ENCODE measurements at places on chromosomes 13 and 19.
A peak's percentile ranks its signal among the peaks of the same experiment; 100 is the strongest.

GRCh38 chr13:81275666-81276258, 934.8 kb upstream of the SPRY2 start:
- no peaks in the 10 kb centered on the region for H3K27me3 ChIP-seq
- no peaks in the 10 kb centered on the region for H3K36me3 ChIP-seq
- no peak overlapping the region for H3K4me3 ChIP-seq
- peak; percentile 68 for DNase-seq

- no peaks in the 10 kb centered on the region for H3K4me1 ChIP-seq
- no peaks in the 10 kb centered on the region for H3K27me3 ChIP-seq
- no peaks in the 10 kb centered on the region for H3K36me3 ChIP-seq
- DNase-seq, result no peak
- no peak overlapping the region for H3K4me3 ChIP-seq
- no peak overlapping the region for H3K27ac ChIP-seq
Observed at GRCh38 chr19:18975869-18976268, 34.9 kb upstream of the HOMER3 start.

DNA sequence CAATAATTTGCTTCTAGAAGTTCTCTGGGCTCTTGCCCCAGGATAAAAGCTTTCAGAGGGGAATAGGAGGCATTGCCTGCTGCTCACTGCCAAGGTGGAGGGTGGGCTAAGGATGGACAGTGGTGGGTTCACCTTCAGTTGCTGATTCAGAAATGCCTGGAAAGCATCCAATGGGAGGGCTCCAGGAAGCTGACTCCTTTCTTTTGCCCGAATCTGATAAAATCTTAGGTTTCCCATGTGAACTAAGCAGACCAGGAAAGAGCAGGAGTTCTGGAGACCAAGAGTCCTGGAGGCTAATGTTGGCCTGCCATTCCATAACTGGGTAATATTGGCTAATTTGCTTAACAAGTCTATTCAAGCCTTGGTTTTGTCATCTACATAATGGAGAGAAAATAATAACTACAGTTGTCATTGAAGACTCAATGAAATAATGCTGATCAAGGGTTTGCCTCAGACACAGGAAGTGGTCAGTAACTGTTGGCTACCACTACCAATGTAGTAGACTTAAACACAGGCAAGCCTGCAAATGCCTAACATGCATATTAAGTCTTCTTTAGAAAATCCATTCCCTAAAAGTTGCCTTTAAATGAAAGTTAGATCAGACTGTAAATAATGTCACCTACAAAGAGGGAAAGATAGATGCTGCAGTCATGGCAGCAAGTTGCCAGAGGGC, 528.4 kb upstream of the NBEA start:
- H3K27me3 ChIP-seq, result no peaks in the 10 kb centered on the region
- no peak overlapping the region for H3K27ac ChIP-seq
- no peaks in the 10 kb centered on the region for H3K36me3 ChIP-seq
- H3K4me3 ChIP-seq, result no peak overlapping the region
- DNase-seq, result no peak
- H3K4me1 ChIP-seq, result no peaks in the 10 kb centered on the region

- H3K27me3 ChIP-seq, result no peaks in the 10 kb centered on the region
- H3K4me3 ChIP-seq, result no peak overlapping the region
- H3K4me1 ChIP-seq, result no peaks in the 10 kb centered on the region
- H3K36me3 ChIP-seq, result no peaks in the 10 kb centered on the region
- no peak for DNase-seq
- no peak overlapping the region for H3K27ac ChIP-seq
Observed at GRCh38 chr13:69292789-69293425, 814.7 kb upstream of the ATXN8OS start.

GRCh38 chr19:14502334-14503092, 6.6 kb upstream of the GIPC1 start:
- H3K4me1 ChIP-seq, result peaks cover under 1% of the 10 kb centered on the region
- H3K27me3 ChIP-seq, result no peaks in the 10 kb centered on the region
- no peak overlapping the region for H3K4me3 ChIP-seq
- H3K36me3 ChIP-seq, result no peaks in the 10 kb centered on the region
- H3K27ac ChIP-seq, result no peak overlapping the region

- no peak for DNase-seq
- H3K27me3 ChIP-seq, result no peaks in the 10 kb centered on the region
- no peak overlapping the region for H3K27ac ChIP-seq
- H3K4me3 ChIP-seq, result no peak overlapping the region
Observed at GRCh38 chr19:44878120-44878865, 12.8 kb upstream of the TOMM40 start.

DNA sequence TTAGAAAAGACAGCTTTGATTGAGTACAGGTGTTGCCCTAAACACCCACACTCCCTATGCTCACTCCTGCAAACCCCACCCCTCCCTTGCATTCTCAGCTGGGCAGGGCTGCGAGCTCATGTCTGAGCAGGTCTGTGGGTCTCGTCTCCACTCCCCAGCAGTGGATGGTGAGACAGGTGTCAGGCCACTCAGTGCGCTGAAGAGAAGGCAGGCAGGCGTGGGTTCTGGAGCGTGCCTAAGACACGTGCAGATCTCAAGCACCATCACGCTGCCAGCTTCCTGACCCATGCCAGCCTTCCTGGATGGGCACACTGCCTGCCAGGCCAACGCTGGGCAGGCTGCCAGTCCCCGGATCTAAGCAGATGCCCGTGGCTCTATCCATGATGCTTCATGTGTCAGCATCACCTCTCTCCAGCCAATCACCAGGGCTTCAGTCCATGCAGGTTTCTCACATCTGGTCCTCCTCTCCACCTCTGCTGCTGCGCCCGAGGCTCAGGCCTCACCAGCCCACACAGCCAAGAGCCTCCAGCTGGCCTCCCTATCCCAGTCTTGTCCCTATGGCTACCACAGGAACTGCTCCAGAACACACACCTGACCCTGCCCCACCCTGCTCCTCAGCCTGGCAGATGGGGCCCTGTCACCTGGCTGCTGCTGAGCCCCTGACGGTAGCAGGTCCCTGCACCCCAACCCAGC, 42.6 kb downstream of the EPS15L1 start:
- DNase-seq, result no peak
- H3K27me3 ChIP-seq, result no peaks in the 10 kb centered on the region
- H3K4me1 ChIP-seq, result no peaks in the 10 kb centered on the region
- peaks cover 52% of the 10 kb centered on the region for H3K36me3 ChIP-seq

DNA sequence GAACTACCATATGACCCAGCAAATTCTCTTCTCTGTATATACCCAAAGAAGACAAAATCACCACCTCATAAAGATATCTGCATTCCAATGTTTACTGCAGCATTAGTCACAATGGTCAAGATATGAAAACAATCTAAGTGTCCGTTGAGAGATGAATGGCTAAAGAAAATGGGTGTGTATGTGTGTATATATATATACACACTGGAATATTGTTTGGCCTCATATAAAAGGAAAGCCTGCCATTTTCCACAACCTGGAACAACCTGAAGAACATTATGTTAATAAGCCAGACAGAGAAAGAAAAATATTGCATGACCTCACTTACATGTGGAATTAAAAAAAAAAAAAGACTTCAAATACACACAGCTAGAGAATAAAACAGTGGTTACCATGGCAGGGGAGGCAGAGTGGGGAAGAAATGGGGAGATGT, 29.5 kb upstream of the RBM26 start:
- no peaks in the 10 kb centered on the region for H3K4me1 ChIP-seq
- H3K27ac ChIP-seq, result no peak overlapping the region
- H3K4me3 ChIP-seq, result no peak overlapping the region
- H3K36me3 ChIP-seq, result no peaks in the 10 kb centered on the region
- H3K27me3 ChIP-seq, result no peaks in the 10 kb centered on the region
- DNase-seq, result no peak

DNA sequence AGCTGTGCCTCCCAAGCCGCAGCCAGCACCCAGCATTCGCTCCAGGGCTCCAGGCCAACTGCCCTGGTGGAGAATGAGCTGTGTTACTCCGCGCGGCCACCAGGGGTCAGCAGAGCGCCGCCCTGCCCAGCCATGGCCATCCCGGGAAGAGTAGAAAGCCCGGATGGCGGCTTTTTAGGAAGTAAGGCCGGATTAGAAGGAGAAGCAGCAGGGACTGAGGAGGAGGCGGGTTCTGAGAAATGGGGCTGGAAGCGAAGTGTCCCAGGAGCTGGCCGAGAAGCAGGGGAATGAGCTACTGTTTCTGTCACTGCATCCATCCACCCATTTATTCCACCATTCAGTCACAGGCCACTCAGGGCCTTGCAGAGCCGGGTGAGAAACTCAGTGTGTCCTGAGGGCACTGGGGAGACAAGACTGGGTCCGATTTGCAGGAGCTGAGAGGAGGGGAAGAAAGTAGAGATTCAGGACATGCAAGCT, 6.6 kb upstream of the NPAS1 start:
- H3K4me3 ChIP-seq, result no peak overlapping the region
- no peaks in the 10 kb centered on the region for H3K4me1 ChIP-seq
- H3K27me3 ChIP-seq, result peaks cover 1% of the 10 kb centered on the region

DNA sequence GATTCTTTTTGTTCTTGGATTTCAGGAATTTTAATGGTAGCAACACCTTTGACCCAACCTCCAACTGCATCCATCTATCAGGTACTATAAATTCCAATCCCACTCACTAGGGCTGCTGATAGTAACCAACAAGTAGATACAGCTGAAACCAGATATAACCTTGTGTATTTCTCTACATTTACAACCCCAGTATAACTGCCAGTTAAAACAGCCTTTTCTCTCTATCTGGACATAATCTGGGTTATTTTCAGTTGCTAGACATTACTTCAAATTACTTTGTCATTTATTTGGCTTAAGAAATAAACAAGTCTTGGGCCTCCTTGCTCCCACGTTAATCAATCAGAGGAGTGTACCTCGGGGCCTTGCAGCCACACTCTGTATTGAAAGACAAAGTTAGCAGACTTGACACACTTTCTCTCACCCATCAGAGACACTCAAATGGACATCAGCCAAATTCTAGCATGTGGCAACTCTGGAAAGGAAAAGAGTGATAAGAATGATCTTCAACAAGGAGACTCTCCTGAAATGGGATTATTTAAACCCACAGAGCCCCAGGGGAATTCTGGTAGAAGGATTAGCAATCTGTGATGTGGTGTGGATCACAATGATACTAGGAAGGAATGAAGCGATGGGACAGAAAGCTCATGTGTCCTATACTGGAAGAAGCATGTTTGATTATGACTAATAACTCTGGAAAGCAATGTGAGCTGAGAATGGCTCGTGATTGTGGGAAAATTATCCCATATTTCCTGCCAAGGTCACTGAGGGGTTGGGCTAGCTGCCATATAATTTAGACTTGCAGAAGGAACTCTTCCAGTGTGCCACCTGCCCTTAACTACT, 157.5 kb downstream of the FLT1 start:
- no peak for DNase-seq
- no peaks in the 10 kb centered on the region for H3K27me3 ChIP-seq
- no peak overlapping the region for H3K4me3 ChIP-seq

GRCh38 chr13:89003656-89004055, 1332.5 kb downstream of the SLITRK5 start:
- no peak overlapping the region for H3K4me3 ChIP-seq
- H3K4me1 ChIP-seq, result no peaks in the 10 kb centered on the region
- no peak for DNase-seq

DNA sequence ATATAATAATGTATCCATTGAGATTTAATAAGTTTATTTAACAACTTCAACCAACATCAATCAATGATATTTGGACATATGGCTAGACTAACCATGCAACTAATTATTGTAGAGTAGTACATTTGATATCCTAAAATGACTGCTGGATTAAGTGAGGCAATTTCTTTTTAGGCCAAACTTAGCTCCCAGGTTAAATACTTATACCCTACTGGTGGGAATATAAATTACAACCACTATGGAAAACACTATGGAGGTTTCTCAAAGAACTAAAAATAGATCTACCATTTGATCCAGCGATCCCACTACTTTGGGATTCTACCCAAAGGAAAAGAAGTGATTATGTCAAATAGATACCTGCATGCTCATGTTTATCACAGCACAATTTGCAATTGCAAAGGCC, 345.8 kb downstream of the RBM26 start:
- no peak overlapping the region for H3K27ac ChIP-seq
- no peaks in the 10 kb centered on the region for H3K27me3 ChIP-seq
- no peaks in the 10 kb centered on the region for H3K4me1 ChIP-seq
- no peak for DNase-seq

DNA sequence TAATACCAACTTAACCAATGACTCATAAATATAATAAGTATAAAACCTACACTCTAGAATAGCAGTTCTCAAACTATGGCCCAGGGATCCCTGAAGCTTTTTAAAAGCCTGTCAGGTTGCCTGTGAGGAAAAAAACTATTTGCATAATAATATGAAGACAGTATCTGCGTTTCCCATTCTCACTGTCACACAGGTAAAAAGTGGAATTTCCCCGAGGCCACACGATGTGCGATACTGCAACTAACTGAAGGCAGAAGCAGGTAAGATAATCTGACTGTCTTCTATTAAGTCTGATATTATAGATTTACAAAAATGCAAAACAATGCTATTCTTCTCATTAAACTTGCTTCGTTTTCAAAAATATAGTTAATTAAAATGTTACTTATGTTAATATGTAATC, 52.5 kb upstream of the EEF1AKMT1 start:
- no peaks in the 10 kb centered on the region for H3K27me3 ChIP-seq
- H3K27ac ChIP-seq, result no peak overlapping the region
- H3K4me3 ChIP-seq, result no peak overlapping the region
- peaks cover 6% of the 10 kb centered on the region for H3K4me1 ChIP-seq
- H3K36me3 ChIP-seq, result peaks cover 17% of the 10 kb centered on the region
- no peak for DNase-seq

GRCh38 chr13:78401873-78402707, 201.3 kb downstream of the POU4F1 start:
- H3K4me3 ChIP-seq, result no peak overlapping the region
- no peak for DNase-seq
- no peaks in the 10 kb centered on the region for H3K36me3 ChIP-seq
- H3K4me1 ChIP-seq, result no peaks in the 10 kb centered on the region

DNA sequence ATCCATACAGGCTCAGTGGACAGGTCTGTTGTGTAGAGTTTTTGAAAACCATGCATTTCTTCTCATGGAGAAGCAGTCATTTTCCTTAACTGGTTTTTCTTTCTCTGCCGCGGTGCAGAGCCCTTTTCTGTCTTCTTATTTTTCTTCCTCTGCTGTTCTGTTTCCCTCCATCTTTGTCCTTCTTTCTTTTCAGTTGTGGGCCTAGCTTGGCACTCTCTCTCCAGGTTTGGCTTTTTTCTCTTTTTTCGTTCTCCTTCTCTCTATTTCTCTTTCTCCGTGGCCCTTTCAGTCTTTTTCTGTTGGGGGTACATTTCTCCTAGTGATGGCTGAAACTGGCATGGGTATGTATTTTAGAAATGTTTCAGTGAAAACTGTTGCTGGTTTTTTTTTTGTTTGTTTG, 24.1 kb downstream of the NFIX start:
- H3K36me3 ChIP-seq, result no peaks in the 10 kb centered on the region
- peaks cover 11% of the 10 kb centered on the region for H3K4me1 ChIP-seq
- peaks cover 100% of the 10 kb centered on the region for H3K27me3 ChIP-seq
- no peak overlapping the region for H3K27ac ChIP-seq
